NCI-H1105 treated with DMSO at 0.1 percent for 48 hours (cell line): ENCODE measurements at places on chromosomes 7 and 10.

DNA sequence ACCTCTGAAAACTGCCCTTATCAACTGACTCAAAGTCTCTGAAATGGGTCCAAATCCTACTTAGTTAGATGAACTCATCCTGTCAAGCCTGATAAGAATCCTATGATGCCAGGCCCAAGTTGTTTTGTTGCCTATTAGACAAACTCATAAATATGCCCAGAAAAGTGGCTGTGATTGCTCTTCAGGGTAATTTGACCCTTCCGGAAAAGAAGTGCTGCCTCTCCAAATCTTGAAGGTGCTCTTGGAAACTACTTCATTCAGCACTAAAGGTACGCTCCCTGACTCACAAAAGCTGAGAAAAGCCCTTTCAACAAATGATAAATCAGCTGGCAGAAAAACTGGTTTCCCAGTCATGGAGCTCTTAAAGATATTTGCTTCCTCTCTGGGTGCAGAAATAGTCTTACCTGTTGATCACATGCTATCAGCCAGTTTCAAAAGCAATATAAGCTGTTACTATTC lies 6.7 kb downstream of the IFIT5 start:
- no peak for DNase-seq

- DNase-seq, result no peak
Observed at GRCh38 chr10:102322914-102323313, 72.6 kb upstream of the NFKB2 start.

- DNase-seq, result no peak
Observed at GRCh38 chr10:127090138-127090537, 106.3 kb downstream of the INSYN2A start.

GRCh38 chr7:10181996-10182395 lies 791.7 kb upstream of the PHF14 start:
- DNase-seq, result peak; percentile 20

DNA sequence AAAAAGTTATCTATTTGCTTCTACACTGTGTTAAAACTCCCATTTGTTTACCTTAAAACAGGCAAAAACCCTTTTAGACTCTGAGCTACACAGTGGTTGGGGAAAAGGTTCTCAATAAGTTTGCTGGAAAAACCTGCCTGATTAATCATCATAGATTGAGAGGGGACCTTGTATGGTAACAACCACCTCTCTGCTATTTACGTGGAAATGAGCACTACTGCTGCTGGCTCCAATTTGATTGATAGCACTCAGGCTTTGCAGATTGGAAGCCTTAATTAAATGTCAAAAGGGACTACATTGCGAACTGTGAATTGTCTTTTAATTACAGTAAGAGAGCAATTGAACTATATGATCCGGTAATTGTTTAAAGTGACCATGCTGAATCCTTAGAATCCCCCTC lies 119.0 kb upstream of the IMMP2L start:
- no peak for DNase-seq

- DNase-seq, result no peak
Observed at GRCh38 chr10:113752553-113752952, 1.1 kb downstream of the PLEKHS1 start.

GRCh38 chr7:137687556-137688265 lies 159.1 kb downstream of the DGKI start:
- DNase-seq, result no peak

DNA sequence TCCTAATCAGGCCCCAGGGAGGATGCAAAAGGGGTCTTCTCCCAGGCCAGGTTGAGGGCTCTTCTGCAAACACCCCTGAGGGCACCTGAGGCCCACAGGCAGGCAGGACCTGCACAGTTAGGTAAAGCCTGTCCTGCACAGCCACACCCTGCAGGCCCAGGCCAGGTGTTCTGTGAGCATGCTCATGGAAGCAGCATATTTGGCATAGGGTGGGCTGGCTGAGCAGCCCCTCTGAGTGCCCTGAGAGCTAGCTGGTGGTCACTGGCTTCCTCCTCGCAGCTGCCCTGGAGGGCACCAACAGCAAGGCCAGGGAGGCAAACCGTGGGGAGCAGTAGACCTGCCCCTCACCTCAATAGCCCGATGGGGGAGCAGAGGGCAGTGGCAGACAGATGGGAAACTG lies 3.7 kb upstream of the RET start:
- DNase-seq, result no peak

GRCh38 chr7:68423356-68423755 lies 1174.9 kb upstream of the AUTS2 start:
- DNase-seq, result no peak

DNA sequence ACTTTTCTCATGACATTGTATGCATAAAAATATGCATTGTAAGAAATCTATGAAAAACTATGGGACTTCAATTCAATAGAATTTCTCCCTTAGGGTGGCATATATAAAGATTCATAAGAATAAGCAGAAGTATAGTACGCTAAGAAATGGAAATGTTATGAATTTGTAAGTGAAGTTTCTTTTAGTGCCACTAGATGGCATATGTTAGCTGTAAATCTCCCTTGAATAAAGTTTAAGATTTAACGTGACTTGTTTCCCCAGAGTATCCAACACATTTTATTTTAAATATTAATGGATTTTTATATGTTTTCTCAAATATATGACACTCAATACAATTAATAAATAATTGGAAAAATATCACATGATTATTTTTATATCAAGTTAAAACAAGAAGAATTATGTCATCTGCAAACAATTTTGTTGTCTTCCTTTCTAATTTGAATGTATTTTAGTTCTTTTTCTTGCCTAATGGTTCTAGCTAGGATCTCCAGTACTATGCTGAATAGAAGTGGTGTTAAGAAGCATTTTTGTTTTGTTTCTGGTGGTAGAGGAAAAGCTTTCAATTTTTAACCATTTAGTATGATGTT lies 287.2 kb downstream of the HGF start:
- peak; percentile 60 for DNase-seq

DNA sequence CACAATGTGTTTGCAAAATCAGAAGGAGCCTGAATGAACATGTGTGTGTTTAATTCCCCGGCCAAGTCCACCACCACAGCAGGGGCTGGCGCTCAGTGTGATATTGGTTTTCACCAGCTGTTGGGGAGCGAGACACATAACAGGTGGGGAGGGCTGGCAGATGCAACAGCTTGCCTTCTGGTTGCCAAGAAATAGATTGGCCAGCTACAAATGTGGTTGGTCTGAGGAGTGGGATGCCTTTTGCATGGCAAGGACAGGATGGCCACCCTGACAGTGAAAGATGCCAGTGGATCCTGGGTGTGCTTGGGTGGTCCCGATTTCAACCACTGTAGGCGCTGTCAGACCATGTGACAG lies 292.5 kb upstream of the FZD8 start:
- no peak for DNase-seq

GRCh38 chr7:74722153-74722552 lies 51.7 kb upstream of the NCF1 start:
- DNase-seq, result no peak

DNA sequence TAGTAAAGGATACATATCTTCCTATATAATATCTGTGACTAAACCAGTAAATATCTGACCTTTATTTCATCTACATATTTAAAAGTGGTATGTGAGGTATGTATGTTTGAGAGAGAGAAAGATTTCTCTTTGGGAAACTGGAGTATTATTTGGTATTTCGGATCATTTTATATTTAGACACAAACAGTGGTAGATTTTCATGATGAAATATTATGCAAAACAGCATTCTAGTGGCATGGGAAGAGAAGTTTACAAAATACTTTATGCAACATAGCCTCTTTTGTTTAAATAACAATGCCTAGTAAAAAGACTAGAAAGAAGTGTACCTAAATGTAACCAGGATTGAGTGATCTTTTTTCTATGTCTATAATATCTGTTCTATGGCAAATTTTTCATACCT lies 98.6 kb upstream of the TMEM168 start:
- no peak for DNase-seq

DNA sequence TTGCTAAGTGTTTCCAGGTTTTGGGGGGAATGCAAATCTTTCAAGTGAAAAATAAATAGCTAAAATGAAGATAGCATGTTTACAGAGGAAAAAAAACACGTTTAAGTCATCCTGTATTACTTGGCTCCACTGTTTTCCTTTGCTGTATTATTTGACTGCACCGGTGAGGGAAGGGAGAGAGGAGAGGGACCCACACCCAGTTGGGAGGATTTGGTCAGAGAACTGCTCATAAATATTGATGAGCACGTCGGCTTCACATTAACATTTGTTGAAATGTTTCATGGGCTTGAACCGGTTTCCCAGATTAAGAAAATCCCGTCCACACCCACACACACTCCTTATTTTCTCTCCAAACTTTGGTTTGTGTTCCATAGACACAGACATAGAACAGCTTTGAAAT lies 493.8 kb upstream of the MGMT start:
- no peak for DNase-seq

- no peak for DNase-seq
Observed at GRCh38 chr10:90621577-90621976, 236.3 kb downstream of the HTR7 start.

DNA sequence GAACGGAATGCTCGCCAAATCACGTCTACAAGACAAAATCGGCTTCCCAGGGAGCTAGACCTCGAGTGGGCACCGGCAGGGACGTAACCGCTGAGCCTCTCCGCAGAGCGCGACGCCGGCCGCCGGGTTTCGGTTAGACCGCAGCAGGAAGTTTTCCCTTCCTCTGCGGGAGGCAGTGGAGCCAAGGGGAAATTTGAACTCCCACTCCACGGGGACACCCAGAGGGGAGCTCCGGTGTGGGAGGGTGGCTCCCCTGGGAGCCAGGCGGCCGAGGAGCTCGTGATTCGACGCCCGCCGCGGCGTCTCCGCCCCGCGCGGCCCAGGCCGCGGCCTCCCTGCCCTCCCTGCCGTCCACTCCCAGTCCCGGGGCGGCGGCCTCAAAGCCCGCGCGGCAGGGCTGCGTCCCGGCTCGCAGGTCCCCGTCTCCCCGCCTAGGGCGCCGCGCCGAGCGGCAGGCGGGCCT lies 426 bp downstream of the SYPL1 start:
- DNase-seq, result peak; percentile 72

GRCh38 chr10:91418416-91418815 lies 8.3 kb downstream of the HECTD2 start:
- DNase-seq, result no peak

GRCh38 chr7:128323040-128323439 lies 20.7 kb downstream of the RBM28 start:
- no peak for DNase-seq

DNA sequence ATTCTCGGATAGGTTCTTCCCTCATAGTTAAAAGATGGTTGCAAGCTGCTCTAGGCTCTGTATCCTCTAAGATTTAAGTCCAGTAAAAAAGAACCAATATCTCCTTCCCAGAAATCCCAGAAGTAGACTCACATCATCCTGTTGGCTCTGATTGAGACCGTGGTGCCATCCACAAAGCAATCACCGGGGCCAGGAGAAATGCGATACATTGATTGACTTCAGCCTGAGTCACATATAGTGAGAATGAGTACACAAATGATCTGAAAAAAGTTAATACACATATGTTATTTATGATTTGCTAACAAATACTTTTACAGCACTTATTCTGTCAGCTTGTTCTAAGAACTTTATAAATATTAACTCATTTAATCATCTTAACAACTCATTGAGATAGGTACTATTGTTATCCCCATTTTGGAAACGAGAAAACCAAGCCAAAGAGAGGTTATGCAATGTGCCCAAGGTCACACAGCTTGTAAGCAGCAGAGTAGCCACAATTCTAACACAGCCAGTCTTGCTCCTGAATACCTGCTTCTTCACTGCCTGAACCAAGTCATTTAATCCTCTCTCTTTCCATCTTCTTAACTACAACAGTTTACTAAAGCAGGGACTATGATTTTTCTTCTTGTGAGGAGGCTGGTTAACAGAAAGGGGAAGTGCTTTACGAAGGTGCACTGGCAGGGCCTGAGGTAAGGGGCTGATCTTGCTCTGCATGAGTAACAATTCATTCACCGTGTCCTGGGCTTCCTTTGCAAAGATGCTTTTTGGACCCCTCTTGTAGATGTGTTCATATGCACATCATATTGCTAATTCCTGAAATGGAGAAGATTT lies 177.0 kb downstream of the REEP3 start:
- no peak for DNase-seq

- DNase-seq, result no peak
Observed at GRCh38 chr10:117417196-117417595, 42.0 kb upstream of the PDZD8 start.

GRCh38 chr7:7895004-7895650 lies 73.5 kb upstream of the GLCCI1 start:
- DNase-seq, result no peak

DNA sequence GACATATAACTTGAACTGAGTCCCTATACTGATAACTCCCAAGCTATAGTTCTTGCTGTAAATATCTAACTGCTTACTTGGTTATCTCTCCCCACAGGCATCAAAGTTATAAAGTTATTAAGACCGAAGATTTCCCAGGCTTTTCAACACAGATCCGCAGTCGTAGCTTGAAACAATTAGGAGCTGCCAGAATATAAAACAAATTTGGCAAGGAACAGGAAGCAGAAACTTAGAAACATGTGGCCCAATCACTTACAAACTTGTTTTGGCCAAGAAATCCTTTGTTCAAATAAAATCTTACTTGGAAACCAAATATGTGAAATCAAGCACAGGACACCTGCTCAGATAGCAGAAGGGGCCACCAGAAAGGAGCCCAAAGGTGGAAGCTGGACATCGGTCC lies 9.0 kb downstream of the SLC16A12 start:
- no peak for DNase-seq

DNA sequence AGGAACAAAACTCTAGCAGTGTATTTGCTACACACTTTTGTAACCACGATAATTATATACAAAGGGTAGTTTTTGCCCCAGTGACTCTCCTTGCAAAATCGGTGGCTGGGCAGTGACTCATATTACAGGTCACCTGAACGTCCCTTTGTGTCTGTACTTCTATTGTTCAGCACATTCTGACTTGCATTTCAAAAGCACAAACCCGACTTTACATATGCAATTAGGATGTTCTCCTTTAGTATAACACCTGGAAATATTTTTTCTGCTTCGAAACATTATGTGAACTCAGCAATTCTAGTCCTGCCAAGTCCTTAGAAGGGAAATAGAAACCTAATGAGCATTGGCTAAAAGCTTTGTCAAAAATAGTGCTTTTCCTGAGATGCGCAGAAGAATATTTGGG lies 6.0 kb downstream of the PRR15 start:
- peak; percentile 65 for DNase-seq

DNA sequence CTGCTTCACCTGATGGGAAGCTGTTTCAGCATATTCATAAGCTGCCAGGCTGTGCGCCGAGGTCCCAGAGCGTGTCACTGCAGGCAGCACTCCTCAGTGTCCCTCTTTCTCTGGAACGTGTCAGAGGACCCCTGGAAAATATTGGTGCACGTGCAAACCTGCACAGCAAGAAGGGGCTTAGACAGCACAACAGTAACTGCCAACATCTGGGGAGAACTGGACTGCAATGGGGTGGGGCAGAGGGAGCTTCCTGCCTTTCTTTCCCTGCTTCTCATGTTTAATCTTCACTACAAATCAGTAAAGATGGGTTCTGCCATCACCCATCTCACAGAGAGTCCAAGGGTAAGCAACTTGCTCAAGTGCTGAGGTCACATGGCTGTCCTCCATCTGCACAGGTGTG lies 86.5 kb upstream of the GPR26 start:
- DNase-seq, result no peak

- DNase-seq, result no peak
Observed at GRCh38 chr10:116253716-116254115, 19.3 kb downstream of the GFRA1 start.

- DNase-seq, result no peak
Observed at GRCh38 chr7:47588704-47589225, 6.9 kb upstream of the TNS3 start.
